Naive thymus-derived CD8-positive, alpha-beta T cell (primary cell): ENCODE measurements at places on chromosomes 1 and 21. TPM values are rescaled to one million over a fixed set of nuclear protein-coding genes. Genes with fewer than 3 reads are reported as not detected.

The SPRR2B gene
- total RNA-seq, result not detected

DNA sequence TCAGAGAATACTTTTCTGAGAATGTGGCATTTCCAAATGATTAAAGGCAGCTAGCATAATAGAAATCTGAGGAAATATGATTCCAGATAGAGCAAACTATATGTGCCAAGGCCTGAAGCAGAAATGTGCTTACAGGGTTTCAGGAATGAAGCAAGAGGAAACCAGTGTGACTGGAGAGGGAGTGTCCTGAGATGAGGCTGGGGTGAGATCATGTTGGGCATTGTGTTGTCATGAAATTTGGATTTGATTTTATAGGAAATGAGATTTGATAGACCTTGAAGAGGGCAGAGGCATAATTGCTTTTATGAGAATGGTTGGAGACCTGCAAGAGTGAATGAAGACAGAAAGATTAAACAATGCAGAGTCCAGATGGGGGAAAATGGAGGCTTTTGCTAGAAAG, 338.1 kb upstream of the SNX7 start:
- DNase-seq, result no peak

DNA sequence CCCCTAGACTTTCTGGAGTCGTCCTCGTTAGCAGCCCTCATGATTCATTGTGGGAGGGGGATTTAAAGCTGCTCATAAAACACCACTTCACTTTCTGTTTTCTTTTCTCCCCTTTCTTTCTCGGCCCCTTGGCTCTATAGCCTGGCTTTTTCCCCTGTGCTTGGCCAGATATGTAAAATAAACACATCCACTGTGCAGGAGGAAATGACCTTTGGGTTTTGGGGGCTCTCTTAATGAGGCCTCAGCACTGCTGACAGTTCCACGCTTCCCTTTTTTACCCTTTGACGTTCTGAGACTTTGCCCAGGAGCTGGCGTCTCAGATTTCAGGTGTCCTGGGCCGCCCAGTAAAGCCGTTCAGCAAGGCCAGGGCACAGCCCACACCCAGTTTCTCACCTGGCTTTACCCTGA, 65.7 kb downstream of the RUNX3 start:
- no peak for DNase-seq

DNA sequence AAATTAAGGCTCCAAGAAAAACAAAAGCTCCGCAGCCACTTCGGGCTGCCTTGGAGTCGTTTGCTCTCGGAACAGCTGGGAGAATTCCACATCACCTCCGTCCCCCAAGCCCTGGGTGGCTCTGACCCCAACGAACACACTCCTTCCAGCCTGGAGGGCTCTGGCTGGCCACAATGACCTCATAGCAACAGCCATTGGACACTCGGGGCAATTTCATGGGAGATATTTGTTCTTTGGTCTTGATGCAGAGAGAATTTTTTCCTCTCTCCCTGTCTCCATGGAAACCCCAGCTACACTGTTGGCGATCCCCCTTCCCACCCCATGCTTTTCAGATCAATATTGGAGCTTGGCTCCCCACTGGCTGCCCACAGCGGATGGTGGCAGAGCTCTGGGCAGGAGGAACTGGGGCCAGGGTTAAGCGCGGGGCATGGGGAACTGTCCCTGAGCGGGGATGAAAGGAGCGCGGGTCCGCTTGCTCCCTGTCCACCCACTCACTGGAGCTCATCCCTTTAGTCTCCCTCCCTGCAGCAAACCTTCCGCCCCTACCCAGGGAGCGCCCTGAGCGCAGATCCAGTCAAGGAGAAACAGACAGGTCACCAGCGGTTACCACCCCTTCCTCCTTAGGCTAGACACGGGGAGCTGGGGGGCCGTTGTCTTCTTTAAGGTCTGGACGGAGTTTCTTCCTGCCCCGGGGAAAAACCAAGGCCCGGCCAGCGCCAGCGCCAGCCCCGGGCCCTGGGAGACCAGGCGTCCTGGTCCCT, 1.2 kb downstream of the WNT4 start:
- DNase-seq, result no peak

GRCh38 chr1:94332516-94332915, 85.7 kb upstream of the ABCD3 start:
- DNase-seq, result no peak

The C1orf56 gene
- 4.4 TPM for total RNA-seq

- no peak for DNase-seq
Observed at GRCh38 chr1:235073968-235074522, 54.6 kb downstream of the TOMM20 start.

DNA sequence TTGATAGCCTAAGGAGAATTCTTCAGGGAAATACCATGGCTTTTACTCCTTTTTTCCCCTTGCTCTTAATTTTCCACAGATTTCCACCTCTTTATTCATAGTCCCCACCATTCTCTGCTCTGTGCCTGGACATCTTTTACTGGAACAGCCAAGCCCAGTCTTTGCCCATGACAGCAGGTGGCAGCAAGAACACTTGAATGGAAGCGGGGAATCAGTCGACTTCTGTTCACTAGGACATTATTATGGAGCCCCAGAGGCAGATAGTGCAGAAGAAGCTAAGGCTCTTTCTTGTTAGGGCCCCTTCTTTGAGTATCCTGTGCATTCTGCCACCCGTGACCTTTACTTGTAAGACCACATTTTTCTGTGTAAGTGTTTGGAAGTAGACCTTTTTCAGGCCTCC, 6.3 kb downstream of the OR14I1 start:
- no peak for DNase-seq

DNA sequence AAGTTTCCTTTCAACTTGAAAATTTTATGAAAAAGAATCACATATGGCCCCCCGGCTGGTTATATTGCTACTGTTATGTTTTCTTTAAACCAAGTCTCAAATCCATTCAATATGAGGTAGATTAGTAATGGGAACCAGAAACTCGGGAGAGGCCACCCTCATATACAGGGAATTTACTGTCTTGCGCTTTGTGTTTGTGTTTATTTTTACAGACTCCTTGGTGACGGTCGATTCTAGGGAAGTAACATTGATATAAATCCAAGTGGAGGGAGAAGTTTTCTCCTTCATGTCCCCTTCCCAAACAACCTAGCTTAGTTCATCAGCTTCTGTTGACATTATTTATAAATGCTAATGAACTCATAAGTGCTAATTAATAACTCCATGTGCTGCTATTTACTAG, 163.5 kb upstream of the LMO4 start:
- no peak for DNase-seq

DNA sequence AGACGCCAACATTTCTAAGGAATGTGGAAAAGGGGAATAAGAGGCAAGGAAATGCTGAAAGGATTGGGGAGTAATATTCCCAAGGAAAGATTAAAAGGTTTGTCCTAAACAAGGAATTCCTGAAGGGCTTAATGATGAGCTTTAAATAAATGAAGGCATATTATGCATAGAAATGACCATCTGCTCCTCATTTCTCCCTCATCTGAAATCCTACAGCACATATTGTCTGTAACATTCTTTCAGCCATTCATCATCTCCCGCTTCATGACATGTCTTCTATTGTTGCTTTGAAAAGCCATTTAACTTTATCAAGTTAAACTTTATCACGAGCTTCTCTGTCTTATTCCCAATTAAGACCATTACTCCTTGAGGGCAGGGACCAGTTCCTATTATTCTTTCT, 608.7 kb upstream of the PLXNA2 start:
- DNase-seq, result no peak

DNA sequence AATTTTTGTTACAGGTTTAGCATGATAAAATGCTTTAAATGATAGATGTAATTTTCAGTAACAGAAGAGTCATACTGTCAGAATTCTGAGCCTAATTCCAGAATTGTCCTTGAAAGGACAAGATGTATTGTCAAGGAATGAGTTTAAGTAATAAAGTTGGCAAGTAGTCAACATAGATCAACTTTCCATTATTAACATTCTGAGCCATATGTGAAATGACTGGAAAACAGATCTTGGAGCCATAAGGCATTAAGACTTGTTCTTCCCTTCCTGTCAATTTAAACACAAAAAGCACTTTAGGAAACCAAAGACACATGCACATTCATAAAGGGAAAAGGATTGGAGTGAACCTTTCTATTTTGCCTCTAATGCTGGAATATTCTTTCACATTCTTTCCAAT, 107.0 kb downstream of the ODF2L start:
- no peak for DNase-seq

- DNase-seq, result peak; percentile 5
Observed at GRCh38 chr1:32014199-32014947, 705 bp downstream of the KHDRBS1 start.

DNA sequence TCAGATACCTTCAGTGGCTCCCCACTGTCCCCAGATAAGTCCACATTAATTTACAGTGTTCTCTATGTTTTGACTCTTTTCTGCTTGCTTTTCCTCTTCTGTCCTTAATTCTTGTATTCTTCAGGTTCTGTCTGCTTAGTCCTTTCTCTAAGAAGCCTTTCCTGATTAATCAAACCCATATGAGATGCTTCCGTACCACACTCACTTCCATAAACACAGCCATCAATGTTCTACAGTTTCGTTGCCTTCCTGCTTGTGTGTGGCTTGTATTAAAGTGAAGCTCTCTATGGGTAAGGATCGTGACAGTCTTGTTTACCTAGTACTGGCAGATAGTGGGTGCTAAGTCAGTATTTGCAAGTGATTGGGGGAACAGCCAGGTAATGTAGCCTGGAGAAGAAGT, 75.9 kb downstream of the PRDM2 start:
- DNase-seq, result no peak

The HPDL gene
- 1.5 TPM for total RNA-seq

GRCh38 chr1:67338642-67339041, 31.0 kb downstream of the IL12RB2 start:
- no peak for DNase-seq

The COL6A2 gene
- total RNA-seq, result 98.8 TPM

The LIPI gene
- not detected for total RNA-seq

GRCh38 chr1:93448983-93449804, 1.3 kb downstream of the FNBP1L start:
- no peak for DNase-seq

GRCh38 chr1:27098431-27099134, 56.3 kb downstream of the SLC9A1 start:
- DNase-seq, result no peak

DNA sequence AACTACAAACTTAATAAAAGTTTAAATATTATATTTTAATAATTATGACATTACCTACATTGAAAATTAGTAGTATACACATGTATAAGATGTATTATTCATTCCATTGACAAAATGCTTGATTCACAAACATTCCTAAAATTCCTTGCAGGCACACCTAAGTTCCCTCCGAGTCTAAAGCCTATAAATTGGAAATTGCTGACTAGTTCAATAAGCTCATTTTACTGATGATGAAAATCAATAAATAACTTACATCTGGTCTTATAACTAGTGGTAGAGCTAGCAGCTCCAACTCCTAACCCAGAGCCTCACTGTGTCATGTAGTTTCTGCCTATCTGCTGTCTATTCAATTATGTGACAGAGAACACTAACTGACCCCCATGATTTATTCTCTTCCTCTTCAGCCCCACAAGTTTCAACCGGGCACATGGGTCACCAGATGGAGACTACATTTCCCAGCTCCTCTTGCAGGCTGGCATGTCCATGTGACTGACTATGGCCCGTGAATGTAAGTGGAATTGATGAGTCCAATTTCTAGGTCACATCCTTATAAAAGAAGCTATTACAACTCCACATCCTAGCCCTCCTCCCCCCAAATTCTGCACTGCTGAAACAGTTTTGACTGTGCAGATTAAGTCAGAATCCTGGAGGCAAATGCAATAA, 29.6 kb upstream of the LRRC8D start:
- no peak for DNase-seq

DNA sequence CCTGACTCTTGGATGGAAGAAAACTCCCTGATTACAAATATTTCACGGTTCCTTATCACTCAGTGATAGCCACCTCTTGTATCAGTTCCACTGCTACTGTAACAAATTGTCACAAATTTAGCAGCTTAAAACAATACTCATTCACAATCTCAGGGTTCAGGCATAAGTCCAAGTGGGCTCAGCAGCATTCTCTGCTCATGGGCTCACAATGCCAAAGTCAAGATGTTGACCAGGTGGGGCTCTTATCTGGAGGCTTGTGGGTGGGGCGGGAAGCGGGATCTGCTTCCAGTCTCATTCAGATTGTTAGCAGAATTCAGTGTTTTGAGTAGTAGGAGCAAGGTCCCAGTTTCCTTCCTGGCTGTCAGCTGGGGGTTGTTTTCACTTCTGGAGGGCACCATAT, 137.3 kb upstream of the FAM78B start:
- no peak for DNase-seq

The S100A10 gene
- total RNA-seq, result 212 TPM

DNA sequence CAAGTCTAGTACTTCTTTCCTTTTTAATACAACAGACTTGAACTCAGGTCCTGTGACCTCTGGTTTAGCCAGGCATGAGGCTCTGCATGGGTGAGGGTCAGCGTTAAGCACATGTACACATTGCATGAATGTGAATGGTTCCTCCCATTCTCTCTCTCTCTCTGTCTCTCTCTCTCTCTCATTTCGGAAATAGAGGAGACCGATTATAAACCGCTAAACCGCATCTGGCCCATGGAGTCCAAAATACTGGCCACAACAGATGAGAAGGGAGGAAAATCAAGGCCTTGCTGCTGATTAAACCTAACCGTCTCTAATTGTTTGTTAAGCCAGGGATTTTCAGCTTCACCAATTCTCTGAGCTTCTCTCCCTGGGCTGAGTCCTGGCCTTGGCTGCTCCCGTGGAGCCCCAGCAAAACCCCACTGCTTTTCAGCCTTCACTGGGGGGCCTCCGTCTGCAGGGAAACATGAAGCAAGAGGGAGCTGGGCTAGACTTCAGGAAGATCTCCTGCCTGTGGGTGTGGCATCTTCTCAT, 6.6 kb downstream of the RSPO1 start:
- no peak for DNase-seq

- no peak for DNase-seq
Observed at GRCh38 chr1:71785450-71785849, 496.9 kb downstream of the NEGR1 start.

- peak; percentile 62 for DNase-seq
Observed at GRCh38 chr1:42319871-42320484, 15.1 kb downstream of the FOXJ3 start.

DNA sequence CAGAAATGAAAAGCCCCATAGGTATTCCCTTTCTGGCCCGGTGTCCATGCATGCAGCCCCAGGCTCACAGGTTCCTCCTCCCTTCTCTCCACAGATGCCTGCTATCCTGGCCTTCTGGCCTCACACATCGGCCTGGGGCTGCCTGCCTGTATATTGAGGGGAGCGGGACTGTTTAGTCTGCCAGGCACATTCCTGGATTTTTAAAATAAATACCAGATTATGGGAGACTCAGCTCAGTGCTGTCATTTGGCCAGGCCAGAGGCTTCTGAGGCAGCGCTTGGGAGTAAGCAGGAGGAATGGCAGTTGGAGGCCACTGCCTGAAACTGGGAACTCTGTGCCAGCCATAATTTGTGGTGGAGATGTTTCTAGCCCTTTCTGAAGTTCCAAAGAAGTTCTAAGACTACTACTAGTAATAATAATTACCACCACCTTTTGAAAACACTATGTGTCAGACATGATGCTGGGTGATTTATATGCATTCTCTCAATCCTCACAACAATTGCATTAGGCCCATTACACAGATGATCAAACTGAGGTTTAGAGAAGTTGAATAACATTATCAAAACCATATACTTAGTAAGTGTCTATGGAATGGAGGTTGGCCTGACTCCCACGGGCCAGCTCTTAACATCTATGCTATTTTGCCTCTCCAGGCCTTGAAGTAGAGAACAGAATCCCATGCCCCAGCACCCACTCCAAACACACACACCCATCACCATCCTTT, 107.6 kb downstream of the PLXNA2 start:
- no peak for DNase-seq

The FCGR3A gene
- total RNA-seq, result 0.74 TPM

The C1orf115 gene
- total RNA-seq, result 0.52 TPM

The KLHDC8A gene
- total RNA-seq, result not detected

The KCNE2 gene
- total RNA-seq, result not detected

The OPRD1 gene
- total RNA-seq, result not detected
